A549 treated with CORT108297 at 1 μM for 4 hours (cell line): ENCODE measurements at places on chromosomes 2 and 18. TPM values are rescaled to one million over a fixed set of nuclear protein-coding genes. Genes with fewer than 3 reads are reported as not detected.

VWC2L gene
- total RNA-seq: not detected in 5 replicates

MARCO gene
- total RNA-seq: 0.05 to 0.09 TPM (median 0.09 TPM) in 4 of 5 replicates, not detected in the other

ANKRD30BL gene
- not detected in 5 replicates for total RNA-seq

MPHOSPH10 gene
- total RNA-seq: 36.9 to 51.5 TPM (median 38.8 TPM) in 5 replicates

SERPINB2 gene
- 0.03 to 0.09 TPM (median 0.05 TPM) in 3 of 5 replicates, not detected in the others for total RNA-seq

AQP12A gene
- total RNA-seq: not detected in 5 replicates

DNER gene
- 6.2 to 10.2 TPM (median 7.2 TPM) in 5 replicates for total RNA-seq

C2orf66 gene
- 0.06 to 0.13 TPM (median 0.07 TPM) in 3 of 5 replicates, not detected in the others for total RNA-seq

DAW1 gene
- total RNA-seq: 2.0 to 3.6 TPM (median 2.9 TPM) in 5 replicates
